ENCODE measurements at places on chromosomes 7 and 10.
A peak's percentile ranks its signal among the peaks of the same experiment; 100 is the strongest.

- no peak for DNase-seq
These were observed 174.4 kb upstream of the PLXNA4 start for GRCh38 chr7:132750530-132751217.

DNA sequence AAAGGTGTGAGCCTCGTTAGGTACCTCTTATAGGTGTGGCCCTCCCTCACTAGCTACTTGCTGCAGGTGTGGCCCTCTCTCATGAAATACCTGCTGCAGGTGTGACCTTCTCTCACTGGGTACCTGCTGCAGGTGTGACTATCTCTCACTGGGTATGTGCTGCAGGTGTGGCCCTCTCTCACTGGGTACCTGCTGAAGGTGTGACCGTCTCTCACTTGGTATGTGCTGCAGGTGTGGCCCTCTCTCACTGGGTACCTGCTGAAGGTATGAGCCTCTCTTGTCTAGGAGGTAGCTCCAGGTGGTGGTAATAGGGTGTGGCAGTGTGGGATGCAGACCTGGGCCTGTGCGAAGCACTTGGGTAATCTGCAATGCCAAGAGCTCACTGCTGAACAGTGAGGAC, 170.7 kb upstream of the PLPP4 start:
- no peak for DNase-seq

GRCh38 chr10:113891476-113891875, 37.0 kb downstream of the NHLRC2 start:
- DNase-seq = no peak

- DNase-seq = no peak
These were observed 291.7 kb downstream of the AUTS2 start for GRCh38 chr7:69889976-69890351.

DNA sequence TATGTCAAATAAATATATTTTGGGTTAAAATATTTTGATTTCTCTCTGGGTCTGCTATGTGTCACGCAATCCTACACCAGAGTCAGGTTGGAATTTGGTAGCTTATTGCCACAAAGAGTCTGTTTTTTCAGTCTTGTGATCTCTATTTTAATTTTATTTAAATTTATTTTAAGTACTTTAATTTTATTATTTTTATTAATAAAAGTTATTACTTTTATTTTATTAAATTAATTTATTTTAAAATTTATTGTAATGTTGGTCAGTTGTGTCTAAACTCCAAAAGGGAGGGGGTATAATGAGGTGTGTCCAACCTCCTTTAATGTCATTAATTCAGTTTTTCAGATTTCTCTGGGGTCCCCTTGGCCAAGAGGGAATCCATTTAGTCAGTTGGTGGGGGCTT, 42.8 kb upstream of the RAB18 start:
- no peak for DNase-seq

DNA sequence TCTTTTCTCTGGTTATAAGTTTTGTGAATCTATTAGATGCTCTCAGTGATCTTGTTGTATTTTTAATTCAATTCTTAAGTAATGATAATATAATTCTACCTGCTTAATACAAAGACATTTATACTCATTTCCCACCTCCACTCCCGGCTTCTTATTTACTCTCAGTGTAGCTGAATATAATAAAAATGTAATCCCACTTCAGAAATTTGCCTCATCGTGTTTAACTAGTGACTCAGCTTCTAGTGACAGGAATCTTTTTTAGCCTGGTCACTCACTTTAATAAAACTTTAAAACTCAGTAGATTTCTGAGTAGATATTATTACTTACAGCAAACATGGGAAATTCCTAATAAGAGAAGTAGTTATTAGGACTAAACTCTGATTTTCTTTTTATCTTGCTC, 1506.2 kb upstream of the LRRTM3 start:
- DNase-seq = no peak

DNA sequence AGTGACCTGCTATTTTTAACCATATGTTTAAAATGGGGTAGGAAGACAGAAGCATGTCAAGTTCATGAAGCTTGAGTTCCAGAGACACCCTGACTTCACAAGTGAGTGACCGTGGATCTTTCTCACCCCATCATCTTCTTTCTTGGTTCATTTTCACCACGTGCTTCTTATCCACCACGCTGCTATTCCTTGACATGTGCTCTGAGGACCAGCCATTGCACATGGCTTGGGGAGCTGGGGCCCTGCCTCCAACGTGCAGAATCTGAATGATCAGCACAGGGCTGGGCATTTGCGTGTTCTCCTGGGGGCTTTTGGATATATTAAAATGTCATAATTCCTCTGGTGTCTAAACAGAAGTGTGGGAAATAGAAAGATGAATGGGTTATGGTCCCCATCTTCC, 25.0 kb upstream of the GTPBP4 start:
- DNase-seq = no peak

GRCh38 chr7:135716677-135717238, 11.2 kb downstream of the SLC13A4 start:
- DNase-seq = no peak

- DNase-seq = no peak
These were observed 18.0 kb upstream of the MEST start for GRCh38 chr7:130473876-130474275.

GRCh38 chr7:112176693-112177415, 29.3 kb downstream of the DOCK4 start:
- no peak for DNase-seq

DNA sequence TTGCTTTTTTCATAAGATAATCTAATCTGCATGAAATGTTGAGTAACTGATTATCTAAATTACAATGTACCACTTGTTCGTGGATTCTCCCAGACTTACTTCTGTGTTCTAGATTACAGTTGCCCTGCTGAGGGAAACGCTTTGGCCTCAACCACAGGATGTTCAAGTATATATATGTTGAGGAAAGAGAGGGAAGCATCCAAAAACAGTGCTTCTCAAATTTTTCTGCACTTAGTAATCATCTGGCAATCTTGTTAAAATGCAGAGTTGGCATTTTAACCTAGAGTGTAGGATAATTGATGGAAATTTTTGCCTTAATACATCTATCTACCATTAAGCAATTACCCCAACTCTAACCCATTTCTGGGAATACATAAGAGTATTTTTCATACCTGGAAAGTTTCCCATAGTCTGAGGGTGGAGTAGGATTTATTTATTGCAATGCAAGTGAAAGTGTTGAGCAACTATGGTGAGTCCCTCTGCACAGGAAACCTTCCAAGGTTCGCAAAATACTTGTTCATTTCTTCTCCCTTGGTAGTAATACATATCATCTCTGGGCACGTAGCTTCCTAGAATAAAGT, 59.6 kb upstream of the C1GALT1 start:
- no peak for DNase-seq

GRCh38 chr7:130442601-130443000, 1.8 kb upstream of the CEP41 start:
- no peak for DNase-seq

DNA sequence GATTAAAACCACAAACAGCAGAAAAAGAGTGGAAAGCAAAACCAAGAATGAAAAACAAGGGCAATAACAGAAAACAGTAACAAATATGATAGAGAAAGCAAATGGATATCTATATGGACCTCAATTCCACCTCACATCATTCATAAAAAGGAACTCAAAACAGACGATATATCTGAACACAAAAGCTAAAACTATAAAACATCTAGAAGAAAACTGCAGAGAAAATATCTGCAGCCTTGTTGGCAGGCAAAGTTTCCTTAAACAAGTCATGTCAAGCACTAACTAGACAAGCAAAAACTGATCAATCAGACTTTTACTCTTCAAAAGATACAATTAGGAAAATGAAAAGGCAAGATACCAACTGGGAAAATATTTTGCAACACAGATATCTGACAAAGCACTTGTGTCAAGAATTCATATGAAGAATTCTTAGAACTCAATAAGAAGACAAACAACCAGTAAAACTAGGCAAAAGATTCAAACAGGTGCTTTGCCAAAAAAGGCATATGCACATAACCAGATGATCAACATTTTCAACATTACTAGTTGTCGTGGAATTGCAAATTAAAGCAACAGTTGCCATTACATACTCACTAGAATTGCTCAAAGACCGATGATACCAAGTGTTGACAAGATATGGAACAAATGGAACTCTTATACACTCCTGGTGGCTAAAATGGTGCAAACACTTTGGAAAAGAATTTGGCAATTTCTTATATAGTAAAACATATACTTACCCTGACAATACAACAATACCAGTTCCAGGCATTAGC, 25.9 kb upstream of the ZMIZ1 start:
- DNase-seq = no peak

DNA sequence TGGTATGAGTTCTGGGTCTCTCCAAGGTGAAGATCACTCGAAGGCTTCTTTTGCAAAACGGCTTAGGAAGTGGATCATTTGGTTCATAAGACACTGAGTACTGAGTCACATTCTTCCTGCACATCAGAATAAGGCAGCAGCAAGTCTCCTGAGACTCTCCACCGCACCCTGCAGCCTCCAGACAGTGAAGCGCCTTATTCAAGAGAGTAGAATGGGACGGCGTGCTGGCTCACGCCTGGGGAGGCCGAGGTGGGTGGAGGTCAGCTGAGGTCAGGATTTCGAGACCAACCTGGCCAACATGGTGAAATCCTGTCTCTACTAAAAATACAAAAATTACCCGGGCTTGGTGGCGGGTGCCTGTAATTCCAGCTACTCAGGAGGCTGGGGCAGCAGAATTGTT, 70.3 kb downstream of the C10orf143 start:
- no peak for DNase-seq

- DNase-seq = no peak
These were observed 60.3 kb downstream of the RASGEF1A start for GRCh38 chr10:43206391-43207235.

DNA sequence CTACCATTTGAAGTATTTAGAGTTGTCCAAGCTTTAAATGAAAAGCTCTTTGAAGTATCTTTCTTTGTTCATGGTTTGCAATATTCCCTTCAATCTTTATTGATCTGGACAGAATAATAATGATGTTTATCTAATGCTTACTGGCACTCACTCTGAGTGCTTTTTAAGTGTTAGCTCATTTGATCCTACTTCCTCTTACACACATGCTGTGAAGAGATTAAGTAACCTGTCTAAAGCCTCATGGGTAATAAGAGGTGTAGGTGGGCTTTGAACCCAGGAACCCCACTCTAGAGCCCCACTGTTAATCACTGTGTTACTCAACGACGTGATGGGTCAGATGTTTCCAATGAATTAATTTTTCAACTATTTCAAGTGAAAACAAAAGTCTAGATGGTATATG, 31.1 kb upstream of the ADD3 start:
- DNase-seq = no peak

DNA sequence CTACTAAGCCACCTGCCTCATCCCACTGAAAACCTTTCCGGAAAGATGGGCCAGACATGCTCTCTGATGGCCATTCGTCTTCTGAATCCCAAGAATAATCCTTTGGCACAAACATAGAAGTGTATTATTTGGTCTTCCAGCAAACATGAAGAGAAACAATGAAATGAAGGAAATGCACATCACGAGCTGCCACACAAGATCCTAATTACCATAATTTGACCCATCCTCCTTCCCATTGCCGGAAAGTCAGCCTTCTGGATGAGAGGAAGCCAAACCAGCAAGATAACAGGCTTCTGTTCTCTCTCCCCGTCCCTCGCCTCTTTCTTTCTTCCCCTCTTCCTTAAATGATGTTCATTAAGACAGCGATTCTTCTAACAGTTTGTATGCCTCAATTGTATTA, 218.9 kb upstream of the KMT2E start:
- DNase-seq = no peak

DNA sequence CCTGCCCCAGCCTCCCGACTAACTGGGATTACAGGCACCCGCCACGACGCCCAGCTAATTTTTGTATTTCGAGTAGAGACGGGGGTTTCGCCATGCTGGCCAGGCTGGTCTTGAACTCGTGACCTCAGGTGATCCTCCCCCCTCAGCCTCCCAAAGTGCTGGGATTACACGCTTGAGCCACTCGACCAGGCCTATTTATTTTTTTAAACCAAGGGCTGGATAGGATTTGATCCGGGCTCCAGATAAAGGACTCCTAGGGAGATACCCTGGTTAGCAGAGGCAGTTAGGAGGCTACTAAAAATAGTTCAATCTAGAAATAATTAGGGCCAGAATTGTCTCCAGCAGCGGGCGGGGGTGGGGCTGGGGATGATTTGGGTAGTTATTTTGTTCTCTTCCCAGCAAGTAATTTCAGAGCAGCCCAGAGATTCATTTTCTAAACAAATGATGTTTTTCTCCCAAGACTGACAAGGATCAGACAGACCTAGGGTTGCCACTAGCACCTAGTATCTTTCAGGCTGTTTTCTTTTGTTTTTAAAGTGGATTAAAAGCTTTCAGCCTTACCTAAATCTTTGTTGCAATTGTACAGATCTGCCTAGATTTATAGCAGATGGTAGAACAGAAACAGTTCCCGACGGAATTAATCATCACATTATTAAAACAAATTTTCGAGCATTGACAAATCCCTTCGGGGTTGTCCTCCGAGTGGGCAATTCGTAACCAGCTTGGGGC, 859 bp upstream of the SMC3 start:
- peak; percentile 14 for DNase-seq

DNA sequence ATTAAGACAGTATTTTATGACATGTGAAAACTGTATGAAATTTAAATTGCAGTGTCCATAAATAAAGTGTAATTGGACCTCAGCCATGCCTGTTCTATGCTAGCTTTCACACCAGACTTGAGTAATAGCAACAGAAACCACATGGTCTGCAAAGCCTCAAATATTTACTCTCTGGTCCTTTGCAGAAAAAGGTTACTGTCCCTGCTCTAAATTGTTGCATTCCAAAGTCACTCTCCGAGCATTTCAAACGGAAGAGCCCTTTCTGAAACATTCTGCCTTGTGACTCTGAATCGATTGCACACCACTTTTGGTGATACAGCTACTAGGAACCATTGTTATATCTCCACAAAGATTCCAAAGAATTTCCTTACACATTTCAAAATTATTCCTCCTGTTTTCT, 81.0 kb upstream of the STK17A start:
- no peak for DNase-seq

DNA sequence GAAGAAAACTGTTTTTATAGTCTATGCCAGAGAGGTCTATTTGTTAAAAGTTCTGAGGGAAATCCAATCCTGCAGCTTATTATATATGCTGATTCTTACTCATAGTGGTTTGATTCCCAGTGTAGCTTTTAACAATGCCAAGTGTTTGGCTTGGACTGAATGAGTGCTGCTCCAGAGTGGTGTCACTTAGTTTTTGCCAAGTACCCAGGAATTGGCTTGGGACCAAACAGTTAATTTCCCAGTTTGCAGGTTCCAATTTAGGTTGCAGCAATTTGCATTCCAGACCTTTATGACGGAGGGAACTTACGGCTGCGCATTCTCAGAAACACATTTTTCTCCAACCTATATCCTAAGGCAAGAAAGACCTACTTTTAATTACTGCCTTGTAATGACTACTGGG, 32.4 kb downstream of the NSUN6 start:
- no peak for DNase-seq

DNA sequence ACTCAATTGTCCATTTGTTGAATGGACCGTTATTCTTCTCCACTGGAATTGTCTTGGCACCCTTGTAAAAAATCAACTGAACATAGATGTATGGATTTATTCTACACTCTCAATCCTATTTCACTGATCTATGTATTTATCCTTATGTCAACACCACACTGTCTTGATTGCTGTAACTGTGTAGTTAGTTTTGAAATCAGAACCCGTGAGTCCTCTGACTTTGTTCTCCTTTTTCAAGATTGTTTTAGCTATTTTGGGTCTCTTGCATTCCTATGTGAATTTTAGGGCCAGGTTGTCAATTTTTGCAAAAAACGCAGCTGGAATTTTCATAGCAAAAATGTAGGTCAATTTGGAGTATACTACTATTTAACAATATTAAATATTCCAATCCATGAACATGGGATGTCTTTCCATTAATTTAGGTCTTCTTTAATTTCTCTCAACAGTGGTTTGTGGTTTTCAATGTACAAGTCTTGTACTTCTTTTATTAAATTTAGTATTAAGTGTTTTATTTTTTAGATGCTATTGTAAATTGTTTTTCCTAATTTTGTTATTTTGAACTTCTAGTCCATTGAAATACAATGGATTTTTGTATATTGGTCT, 10.0 kb downstream of the CAMK2B start:
- no peak for DNase-seq
